ENCODE measurements at places on chromosomes 1 and 21.

DNA sequence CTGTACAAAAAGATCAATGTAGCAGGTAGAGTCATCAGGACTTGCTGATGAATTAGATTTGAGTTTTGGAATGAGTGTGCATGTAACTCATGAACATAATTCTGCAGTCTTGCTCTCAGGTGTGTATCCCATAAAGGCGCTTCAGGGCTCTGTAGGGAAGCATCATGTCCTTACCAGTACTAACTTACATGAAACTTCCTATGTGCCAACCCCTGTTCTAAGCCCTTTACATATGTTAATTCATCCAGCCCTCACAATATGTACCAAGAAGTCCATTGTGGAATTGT, 2.1 kb upstream of the FCRLB start:
- no peak for DNase-seq

DNA sequence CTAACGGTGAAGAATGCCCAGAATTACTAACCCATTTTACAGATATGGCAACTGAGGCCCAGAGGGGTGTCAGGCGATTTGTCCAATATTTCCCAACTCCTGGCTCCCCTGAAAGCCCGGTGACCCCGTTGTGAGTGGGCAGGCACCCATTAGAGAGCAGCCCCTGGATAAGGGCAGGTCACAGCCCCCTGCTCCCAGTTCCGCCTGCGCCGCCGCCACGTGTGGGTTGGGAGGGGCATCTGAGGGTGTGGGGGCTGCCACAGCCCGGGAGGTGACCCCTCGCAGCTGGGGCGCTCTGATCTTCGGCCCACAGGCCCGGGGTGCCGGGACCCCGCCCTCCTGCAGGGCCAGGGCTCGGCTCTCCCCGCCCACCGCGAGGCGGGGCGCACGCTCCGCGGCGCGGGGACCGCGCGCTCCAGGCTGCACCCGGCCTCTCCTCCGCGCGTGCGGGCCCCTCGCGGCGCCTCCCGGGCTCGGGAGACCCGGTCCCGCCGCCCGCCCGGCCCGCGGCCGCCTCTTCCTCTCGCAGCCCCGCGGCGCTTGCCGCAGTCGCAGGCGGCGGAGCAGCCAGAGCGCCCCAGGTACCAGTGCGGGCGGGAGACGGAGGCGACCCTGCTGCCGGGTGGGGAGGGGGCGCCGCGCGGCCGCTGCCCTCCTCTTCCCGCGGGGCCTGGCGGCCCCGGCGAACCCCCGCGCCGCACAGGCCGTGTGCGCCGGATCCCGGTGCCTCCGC, at the start of gene HTR6:
Gene HTR6 (plus strand): TSS at position 423 of the 733 bp plus-strand sequence. CDS start 879 bp downstream, outside the sequence.
- DNase-seq: no peak

- peak; percentile 82 for DNase-seq
These were observed 52.9 kb downstream of the MRPS6 start for GRCh38 chr21:34126269-34126668.

GRCh38 chr1:17890056-17890814, 135.1 kb downstream of the ACTL8 start:
- no peak for DNase-seq

- peak; percentile 89 for DNase-seq
These were observed 8.4 kb upstream of the KCNN3 start for GRCh38 chr1:154878371-154879037.

DNA sequence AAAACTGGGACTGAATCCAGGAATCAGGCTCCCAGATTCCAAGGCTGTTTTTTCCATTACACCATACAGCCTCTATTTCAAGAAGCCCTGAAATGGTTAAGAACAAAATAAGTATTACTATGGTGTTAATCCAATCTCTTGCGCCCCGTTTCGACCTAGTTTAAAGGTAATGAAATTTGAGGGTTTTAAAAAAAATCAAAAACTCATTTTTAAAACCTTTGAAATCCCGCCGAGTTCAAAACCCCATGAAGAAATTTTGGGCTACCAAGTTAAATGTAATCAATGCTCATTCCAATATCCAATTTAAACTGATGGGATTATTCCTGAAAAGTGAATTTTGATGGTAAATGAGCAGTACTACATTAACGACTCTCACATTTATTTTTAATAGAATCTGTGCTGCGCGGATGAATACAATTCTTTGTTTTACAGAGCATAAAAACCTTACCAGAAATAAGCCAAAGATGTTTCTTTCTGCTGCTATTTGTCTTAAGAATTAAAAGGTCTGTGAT, 767 bp upstream of the EGLN1 start:
- DNase-seq: no peak

- DNase-seq: no peak
These were observed 90.1 kb upstream of the RNPC3 start for GRCh38 chr1:103435443-103435842.

GRCh38 chr21:36089946-36090345, 20.1 kb downstream of the CBR1 start:
- DNase-seq: no peak

All from sigmoid colon (tissue), 7 donors.